ENCODE measurements at places on chromosomes 6 and 20.

DNA sequence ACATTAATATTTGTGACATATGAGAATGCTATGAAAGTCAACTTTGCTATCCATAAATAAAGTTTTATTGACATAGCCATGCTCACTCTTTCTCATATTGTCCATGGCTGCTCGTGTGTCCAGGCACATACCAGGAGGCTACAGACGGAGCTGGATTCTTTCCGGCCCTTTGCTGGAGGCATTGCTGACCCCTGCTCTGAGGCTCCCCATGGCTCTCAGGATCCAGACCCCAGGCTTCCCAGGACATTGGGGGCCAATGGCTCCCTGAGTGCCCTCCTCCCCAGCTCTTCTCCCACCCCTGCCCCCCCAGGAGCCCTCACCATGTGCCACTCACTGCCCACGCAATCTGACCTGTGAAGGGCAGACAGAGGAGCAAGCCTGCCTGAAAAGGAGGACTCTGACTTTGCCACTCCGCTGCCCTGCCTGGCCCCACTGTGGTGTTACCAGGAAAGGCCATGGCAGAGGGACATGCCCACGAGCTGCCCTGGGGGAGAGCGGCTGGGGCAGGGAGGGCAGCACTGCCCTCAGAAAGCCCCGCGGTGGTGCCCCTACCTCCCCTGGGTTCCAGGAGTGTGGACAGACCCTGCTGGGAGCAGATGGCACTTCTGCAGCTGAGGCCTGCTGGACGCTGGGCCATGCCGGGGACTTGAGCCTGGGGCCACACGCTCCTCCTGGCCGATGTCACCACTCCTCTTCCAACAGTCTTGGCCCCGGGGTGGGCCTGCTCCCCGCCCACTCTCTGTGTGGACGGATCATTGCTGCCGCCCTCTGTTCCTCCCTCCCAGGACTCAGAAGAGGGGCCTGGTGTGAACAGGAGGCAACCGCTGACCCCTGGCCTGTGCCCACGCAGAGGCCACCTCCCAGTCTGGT is 97.8 kb upstream of the BHLHE23 start:
- DNase-seq: no peak

GRCh38 chr20:1005452-1006027 is 3.4 kb upstream of the RSPO4 start:
- peak; percentile 4 for DNase-seq

DNA sequence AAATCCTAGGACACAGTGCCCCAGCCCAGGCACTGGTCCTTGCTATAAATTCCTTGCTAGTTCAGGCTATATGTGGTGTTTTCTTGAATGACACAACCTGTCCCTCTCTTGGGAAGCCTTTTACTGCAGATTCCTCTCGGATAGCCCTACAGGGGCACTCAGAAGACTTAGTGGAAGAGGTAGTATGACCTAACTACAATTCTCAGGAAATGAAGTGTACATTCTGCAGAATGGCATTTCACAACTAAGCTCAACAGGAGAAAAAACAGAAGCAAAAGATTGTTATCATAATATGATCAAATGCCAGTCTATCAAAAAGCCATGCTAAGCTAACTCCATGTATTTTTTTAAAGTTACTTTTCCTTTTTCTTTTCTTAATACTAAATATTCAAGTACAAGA is 66.3 kb upstream of the FBXL4 start:
- DNase-seq: no peak

DNA sequence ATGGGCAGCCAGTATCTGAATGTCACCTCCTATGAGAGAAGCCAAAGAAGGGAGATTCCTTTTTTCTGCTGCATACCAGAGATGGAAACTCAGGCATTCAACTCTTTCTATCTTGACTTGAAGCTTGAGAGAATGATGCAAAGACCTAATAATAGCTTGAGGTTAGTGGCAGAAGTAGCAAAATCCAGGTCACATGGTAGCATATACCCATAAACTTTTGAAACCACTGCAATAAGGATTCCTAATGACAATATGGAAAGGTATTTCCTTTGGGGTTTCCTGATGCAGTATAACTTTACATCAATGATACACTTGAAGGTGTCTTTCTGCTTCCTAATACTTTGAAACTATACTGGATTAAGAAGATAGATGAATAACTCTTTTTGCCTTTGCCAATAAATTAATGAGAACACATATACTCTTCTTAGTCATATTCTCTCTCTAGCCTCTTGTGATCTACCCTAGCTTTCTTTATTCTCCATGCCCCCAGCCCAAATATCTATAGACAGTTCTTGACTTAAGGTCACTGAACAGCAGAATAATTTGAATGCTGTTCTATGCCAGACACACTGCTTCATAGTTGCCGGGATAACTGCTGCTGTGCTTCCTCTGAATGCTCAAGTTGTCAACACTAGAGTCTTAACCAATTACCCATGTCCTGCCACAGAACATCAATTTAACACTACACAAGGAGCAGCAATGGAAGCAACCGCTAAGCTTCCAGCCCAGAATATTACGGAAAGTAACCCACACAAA is 155.5 kb upstream of the SIM1 start:
- DNase-seq: no peak

Measured in activated CD4-positive, alpha-beta T cell treated with anti-CD3 and anti-CD28 coated beads, Interleukin-2, amount 50 U/mL, for 1 hour (primary cell).